ENCODE measurements at places on chromosomes 6 and 20.

- no peak for DNase-seq
Observed at GRCh38 chr20:56328861-56329260, 29.9 kb upstream of the FAM210B start.

DNA sequence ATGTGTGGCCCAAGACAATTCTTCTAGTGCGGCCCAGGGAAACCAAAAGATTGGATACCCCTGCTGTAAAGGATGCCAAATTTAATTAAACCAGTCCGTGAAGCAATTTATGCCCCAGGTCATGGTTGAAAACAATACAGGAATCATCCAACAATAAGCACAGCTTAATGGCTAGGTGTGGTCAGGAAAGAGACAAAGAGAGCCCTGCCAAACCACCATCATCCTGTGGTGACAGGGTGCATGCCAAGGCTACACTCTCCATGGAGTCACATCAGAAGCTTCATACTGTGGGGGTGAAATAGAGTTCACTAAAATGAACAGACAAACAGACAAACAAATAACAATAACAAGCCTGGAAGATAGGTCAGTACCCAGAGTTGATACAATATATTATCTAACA is 62.7 kb downstream of the DZANK1 start:
- no peak for DNase-seq

- no peak for DNase-seq
Observed at GRCh38 chr6:156974830-156975261, 197.7 kb downstream of the ARID1B start.

DNA sequence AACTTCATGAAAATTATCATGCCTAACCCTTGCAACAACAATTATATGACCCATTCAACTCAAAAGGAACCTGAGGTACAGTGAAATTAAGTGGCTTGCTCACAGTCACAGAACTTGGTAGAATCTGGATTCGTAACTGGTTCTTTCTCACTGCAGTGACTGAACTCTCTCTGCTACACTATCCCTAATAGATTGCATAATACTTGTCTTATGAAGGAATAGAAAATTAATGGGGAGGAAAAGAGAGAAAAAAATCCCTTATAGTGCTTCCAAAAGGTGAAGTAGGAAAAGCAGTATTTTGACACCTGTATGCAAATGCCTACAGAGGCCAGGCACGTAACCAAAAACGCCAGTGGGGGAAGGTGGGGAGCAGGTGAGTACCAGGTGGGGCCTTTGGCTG is 186.6 kb downstream of the LY86 start:
- no peak for DNase-seq

GRCh38 chr20:21303872-21304586 is 898 bp downstream of the XRN2 start:
- DNase-seq = no peak

DNA sequence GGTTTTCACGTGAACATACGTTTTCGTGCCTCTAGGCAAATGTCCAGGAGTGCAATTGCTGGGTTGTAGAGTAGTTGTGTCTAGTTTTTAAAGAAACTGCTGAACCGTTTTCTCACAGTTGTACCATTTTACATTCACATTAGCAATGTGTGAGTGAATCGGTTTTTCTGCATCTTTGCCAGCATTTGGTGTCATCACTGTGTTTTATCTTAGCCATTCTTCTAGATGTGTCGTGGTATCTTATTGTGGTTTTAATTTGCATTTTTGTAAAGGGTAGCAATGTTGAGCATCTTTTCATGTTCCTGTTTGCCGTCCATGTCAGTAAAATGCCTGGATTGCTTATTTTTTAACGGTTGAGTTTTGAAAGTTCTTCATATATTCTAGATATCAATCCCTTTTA is 10.2 kb downstream of the DOK5 start:
- no peak for DNase-seq
